HFFc6 (cell line): ENCODE measurements at places on chromosomes 1 and 21. TPM values are rescaled to one million over a fixed set of nuclear protein-coding genes. Genes with fewer than 3 reads are reported as not detected.

OR10J5 gene
- not detected in 3 replicates for total RNA-seq

- H3K27me3 ChIP-seq, result peaks cover 31% of the 10 kb centered on the region
- no peak overlapping the region for H3K27ac ChIP-seq
These were observed 126.4 kb upstream of the ARHGEF16 start for GRCh38 chr1:3327936-3328590.

- no peak for DNase-seq
- H3K36me3 ChIP-seq, result peaks cover 50% of the 10 kb centered on the region
- H3K27me3 ChIP-seq, result no peaks in the 10 kb centered on the region; the same call in none of the 2 replicates
- peak overlapping the region; percentile 16; the same call in 1 of the 2 replicates for H3K4me3 ChIP-seq
- H3K27ac ChIP-seq, result peak overlapping the region; percentile 11
These were observed 3.6 kb downstream of the CAP1 start for GRCh38 chr1:40044110-40044509.

DNA sequence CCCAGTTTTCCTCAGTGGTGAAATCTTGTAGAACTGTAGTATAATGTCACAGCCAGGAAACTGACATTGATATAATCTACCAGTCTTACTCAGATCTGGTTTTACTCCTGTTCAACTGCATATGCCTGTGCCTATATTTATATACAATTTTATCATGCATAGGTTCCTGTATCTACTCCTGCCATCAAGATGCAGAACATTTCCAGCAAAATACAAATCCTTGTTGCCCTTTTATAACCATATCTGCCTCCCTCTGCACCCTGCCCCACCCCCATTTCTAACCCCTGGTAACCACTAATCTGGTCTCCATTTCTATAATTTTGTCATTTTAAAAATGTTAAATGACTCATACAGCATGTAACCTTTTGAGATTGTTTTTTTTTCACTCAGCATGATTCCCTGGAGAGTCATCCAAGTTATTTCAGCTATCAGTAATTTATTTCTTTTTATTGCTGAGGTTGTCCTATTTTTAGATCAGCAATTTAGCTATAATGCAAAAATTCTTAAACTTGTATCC is 8.1 kb downstream of the UTP25 start:
- H3K4me3 ChIP-seq, result peak overlapping the region; percentile 20
- peak; percentile 57 for DNase-seq
- peaks cover 75% of the 10 kb centered on the region for H3K36me3 ChIP-seq
- H3K27me3 ChIP-seq, result no peaks in the 10 kb centered on the region; the same call in 1 of the 2 replicates

- H3K36me3 ChIP-seq, result no peaks in the 10 kb centered on the region
- no peak for DNase-seq
- H3K4me3 ChIP-seq, result no peak overlapping the region
- peaks cover 26% of the 10 kb centered on the region for H3K4me1 ChIP-seq
- no peak overlapping the region for H3K27ac ChIP-seq
These were observed 450.5 kb downstream of the NUF2 start for GRCh38 chr1:163772246-163772645.

DNA sequence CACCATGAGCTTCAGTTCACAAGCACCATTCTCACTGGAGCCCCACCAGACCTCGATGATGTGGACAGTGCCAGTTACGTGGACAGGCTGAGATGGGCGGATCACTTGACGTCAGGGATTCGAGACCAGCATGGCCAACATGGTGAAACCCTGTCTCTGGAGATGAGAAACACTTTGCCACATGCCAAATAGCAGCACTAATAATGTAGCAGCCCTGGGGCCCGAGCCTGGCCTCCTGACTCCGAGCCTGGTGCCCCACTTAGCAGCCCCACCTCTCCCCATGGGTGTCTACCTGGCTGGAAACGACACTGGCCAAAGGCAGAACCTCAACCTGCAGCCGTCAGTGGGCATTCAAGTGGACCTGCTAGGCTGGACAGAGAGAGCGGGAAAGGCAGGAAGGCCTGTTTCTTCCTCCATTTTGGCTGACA is 129.1 kb downstream of the TOMM20 start:
- H3K27me3 ChIP-seq, result no peaks in the 10 kb centered on the region; the same call in 1 of the 2 replicates
- H3K4me3 ChIP-seq, result no peak overlapping the region
- no peak for DNase-seq
- no peak overlapping the region for H3K27ac ChIP-seq
- peaks cover 27% of the 10 kb centered on the region for H3K4me1 ChIP-seq
